Epithelial cell of esophagus (primary cell): ENCODE measurements at places on chromosomes 2 and 18.
A peak's percentile ranks its signal among the peaks of the same experiment; 100 is the strongest.

DNA sequence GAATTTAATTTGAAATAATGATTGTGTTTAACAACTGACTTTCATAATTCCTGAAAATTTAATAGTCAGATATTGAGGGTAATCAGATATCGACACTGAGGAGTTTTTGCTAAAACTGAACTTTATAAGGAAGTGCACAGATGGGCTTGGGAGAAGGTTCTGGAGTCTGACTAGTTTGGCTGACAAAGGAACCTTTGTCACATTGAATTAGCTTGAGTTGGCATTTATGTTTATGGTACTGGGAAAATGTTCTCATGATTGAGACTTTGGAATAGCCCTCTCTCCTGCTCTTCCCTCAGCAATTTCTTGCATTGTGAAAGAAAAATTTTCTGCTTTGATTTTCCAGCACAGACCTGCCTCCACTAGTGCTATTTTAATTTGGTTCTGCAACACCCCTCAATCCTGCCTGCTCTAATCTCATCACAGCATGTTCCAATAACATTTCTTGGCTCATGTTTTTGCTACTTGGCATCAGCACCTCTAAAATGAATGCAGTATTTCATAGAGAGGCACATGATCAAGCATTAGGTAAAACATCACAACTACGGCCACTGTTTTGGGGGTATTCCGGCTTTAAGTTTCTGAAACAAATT, 133.9 kb upstream of the FSHR start:
- no peak for DNase-seq

GRCh38 chr18:44358402-44358801, 322.3 kb upstream of the SETBP1 start:
- DNase-seq, result no peak

- DNase-seq, result no peak
Measured at GRCh38 chr2:190099890-190100697, 37.6 kb upstream of the MSTN start.

DNA sequence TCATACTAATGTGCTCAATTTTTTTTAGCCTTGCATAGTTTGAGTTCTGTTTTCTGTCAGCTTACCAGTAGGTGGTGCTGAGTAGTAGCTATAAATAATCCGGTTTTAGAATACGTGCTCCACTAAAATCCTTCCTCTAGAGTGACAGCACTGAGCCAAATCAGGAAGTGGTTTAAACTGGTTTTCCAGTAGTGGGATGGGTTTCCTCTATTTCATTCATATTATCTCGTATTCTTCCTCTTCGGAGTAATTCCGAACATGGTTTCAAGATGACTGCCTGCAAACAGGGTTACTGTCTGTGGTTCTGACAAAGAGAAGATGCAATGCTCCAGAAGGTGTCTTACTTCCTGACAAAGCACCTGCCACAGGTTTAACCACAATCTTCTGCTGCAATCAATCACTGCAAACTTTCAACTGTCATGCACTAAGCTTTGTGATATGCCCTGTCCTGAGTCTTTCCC, 496.9 kb upstream of the VRK2 start:
- DNase-seq, result peak; percentile 33
